Activated CD8-positive, alpha-beta memory T cell treated with anti-CD3 and anti-CD28 coated beads for 48 hours (primary cell): ENCODE measurements at places on chromosomes 2 and 18.

DNA sequence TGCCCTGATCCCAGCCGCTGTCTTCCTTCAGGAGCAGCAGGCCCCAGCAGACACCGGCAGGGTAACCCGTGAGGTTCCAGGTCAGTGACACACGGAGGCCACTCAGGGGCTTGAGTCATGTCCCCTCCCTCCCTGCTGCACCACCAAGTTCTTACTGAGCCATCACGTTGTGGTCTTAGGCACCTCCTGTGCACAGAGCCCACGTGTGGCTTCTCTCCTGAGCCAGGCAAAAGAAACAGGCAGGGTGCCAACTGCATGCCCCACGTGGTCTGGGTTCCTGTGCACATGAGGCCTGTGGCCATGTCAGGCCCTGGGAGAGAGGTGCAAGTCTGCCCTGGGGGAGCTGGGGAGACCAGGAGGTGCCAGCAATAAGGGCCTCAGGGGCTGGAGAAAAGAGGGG is 264.8 kb downstream of the KLHL29 start:
- no peak for DNase-seq

- DNase-seq: no peak
Measured at GRCh38 chr2:101958061-101958460, 33.7 kb upstream of the IL1R2 start.

DNA sequence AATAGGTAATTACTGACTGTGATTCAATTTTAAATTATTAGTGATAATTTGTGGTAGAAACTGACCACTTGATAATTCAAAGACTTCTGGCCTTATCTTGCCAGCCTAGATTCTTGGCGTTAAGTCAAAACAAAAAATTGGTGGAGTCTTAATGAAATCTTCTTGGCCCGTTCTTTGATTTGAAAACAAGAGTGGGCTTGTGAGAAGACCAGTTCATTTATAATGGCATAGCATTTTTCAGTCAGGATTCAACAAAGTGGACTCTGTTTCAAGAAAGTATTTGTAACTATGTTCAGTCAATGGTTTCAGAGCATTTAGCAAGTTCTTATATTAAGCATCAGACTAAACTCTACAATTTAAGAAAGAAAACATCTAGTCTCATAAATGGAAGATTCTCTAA is 26.0 kb downstream of the ITGA4 start:
- DNase-seq: no peak

- no peak for DNase-seq
Measured at GRCh38 chr18:45403341-45404049, 211.8 kb upstream of the SLC14A2 start.

GRCh38 chr2:96145036-96145847 is at the start of gene DUSP2:
DUSP2 (minus strand) TSS chr2:96145440; CDS start chr2:96145354, 86 bp downstream.
- peak; percentile 96 for DNase-seq

DNA sequence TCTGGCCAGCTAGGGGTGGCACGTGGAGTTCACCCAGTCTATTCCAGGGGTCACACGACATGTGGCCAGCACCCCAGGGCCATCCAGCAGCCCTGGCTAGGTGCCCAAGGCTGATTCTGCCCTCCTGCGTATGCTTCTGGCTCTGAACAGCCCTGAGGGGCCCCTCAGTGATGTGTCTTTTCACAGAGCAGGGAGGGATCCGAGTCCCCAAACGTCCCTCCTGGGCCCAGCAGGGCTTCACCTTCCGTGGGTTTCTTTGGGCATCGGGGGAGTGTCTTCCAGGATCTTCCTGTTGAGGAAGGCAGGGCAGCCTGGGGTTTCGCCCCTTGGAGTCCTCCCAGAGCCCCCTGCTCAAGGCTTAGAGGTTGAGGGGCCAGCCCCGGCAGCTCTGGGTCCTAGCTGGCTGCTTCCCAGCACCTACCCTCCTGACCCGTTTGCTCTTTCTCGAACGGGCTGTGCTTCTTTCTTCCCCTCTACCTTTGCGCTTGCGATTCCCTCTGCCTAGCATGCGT is 165.9 kb downstream of the DYSF start:
- DNase-seq: no peak

DNA sequence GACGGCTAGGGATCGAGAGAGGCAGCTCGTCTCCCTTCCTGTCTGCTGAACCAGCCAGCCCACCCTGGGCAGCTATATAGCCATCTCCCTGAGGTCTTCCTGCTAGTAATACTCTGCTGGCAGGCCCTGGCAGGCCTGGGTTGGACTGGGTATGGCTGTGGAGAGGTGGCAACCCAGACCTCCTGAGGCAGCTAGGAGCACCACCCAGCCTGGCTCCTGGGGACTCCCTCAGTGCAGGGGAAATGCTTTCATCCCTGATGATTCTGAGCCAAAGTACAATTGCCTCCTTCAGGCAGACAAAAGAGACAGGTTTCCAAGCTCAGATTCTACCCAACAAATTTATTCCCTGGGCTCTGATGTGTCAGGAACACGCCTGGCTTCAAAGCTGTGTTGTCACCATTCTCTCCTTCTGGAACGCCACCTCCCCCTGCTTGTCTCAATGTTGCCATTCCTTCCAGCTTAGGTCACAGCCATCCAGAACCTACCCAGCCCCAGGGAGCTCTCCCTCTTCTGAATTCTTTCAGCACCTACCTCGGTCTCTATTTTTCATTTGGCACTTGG is 4.7 kb upstream of the DNAJB2 start:
- DNase-seq: no peak

- no peak for DNase-seq
Measured at GRCh38 chr18:7750095-7750663, 183.1 kb downstream of the PTPRM start.

DNA sequence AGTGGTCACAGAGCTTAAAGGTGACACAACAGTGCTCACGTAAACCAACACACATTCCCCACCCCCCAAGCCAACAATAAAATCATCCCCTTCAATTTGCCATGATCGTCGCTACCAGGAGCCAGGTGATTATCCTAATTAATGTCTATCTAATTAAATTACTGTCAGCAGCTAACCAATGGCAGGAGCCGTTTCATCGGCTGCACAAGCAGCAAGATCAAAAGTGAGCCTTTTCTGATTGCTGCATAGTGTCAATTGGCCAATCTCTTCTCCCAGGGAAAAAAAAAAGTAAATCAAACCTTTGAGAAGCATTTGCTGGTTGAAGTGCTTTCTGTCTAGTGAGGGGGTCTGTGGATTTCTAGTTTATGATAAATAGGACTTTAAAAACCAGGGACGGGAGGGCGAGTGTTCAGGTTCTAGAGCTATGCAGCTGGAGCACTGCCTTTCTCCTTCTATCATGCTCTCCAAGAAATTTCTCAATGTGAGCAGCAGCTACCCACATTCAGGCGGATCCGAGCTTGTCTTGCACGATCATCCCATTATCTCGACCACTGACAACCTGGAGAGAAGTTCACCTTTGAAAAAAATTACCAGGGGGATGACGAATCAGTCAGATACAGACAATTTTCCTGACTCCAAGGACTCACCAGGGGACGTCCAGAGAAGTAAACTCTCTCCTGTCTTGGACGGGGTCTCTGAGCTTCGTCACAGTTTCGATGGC is at the start of gene TBR1:
TSS of gene TBR1 (plus strand) at position 311 of the 721 bp plus-strand sequence. CDS start at position 425, 114 bp downstream.
- DNase-seq: no peak

- no peak for DNase-seq
Measured at GRCh38 chr18:275486-275885, 7.6 kb upstream of the THOC1 start.

DNA sequence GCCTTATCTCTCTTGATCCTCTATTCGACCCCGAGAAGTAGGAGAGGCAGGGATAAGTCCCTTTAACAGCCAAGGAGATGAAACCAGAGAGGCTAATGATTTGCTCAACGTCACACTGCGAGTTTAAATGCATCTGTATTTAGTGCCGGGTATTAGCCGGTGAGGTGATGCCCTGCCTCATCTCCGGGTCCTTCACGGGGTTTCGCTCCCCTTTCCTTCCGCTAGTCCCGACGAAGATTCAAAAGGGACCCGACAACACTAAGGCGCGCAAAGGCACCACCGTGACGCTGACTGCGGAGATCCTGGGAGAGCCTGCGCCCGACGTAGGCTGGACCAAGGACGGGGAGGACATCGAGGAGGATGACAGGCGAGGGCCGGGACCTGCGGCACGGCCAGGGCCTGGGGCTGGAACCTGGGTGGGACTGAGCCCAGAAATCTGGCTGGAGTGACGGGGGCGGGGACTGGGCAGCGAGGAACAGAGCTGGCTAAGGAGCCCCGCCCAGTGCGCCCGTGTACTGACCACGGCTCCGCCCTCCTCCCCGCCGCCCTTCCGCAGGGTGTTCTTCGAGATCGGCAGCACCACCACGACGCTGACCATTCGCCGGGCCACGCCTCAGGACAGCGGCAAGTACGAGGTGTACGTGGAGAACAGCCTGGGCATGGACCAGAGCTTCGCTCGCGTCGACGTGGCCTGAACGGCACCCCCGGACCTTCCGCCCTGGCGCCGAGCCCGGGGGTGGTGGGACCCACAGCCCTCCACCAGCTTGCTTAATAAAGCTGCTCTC is 1.0 kb upstream of the GMPPA start:
- no peak for DNase-seq

GRCh38 chr2:197238043-197238365 is 72.6 kb downstream of the ANKRD44 start:
- no peak for DNase-seq

GRCh38 chr2:215888680-215889079 is 124.7 kb downstream of the MREG start:
- no peak for DNase-seq

- no peak for DNase-seq
Measured at GRCh38 chr2:187500585-187501359, 52.7 kb upstream of the CALCRL start.

DNA sequence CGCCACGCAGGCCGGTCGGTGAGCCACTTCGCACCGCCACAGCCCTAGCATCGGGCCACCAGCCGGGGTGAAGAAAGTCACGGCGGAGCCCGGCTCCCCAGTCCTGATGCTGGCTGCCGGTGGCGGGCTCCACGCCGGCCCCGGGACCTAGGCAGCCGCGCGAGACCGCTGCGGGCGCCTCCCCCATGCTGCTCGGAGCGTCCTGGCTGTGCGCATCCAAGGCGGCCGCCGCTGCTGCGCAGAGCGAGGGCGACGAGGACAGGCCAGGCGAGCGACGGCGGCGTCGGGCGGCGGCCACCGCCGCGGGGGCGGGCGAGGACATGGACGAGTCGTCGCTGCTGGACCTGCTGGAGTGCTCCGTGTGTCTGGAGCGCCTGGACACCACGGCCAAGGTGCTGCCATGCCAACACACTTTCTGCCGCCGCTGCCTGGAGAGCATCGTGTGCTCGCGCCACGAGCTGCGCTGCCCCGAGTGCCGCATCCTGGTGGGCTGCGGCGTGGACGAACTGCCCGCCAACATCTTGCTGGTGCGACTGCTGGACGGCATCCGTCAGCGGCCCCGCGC is 433 bp downstream of the SH3RF3 start:
- no peak for DNase-seq

GRCh38 chr2:13040043-13040442 is 323.3 kb downstream of the TRIB2 start:
- no peak for DNase-seq

DNA sequence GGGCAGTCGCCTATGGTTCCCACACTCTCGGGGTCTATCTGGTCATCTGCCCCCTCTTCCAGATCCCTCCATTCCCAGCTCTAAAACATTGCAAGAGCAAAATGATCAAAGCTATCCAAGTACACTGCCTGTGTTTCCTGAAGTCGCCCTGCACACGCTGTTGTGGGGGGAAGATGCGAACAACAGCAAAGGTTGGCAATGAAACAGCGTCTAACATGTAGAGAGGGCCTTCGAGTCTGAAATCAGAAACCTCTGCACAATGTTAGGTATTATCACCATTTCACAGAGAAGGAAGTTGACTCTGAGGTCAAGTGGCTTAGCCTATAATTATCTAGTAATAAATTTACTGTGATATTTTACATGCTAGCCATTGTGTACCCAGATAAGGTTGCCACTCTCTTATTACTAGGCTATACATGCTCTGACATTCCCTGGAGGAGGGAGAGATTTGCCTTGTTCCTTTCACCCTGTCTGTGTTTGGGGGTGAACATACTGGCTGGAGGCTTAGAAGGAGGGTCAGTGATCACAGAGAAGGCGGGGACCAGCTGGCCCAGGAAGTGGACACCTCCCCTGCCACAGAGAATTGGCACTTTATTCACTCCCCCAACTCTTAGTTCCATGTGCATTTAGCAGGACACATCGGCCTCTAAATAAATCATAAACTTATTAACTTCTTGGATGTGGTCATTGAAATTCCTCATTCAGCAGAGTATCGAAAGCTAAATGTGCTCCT is 36.8 kb downstream of the KCTD1 start:
- DNase-seq: no peak

- no peak for DNase-seq
Measured at GRCh38 chr2:173892341-173892740, 72.8 kb downstream of the SP3 start.

- DNase-seq: no peak
Measured at GRCh38 chr2:54212456-54212855, 43.6 kb downstream of the TSPYL6 start.
